Esophagus mucosa (tissue), 1 donor: ENCODE measurements at places on chromosomes 13 and 19. TPM values are rescaled to one million over a fixed set of nuclear protein-coding genes. Genes with fewer than 3 reads are reported as not detected.

The ZNF587 gene
- total RNA-seq = 16.3 TPM

The IZUMO2 gene
- not detected for total RNA-seq

The LSR gene
- 66.6 TPM for total RNA-seq

The CYP2S1 gene
- 10.4 TPM for total RNA-seq

The KIR2DL4 gene
- total RNA-seq = not detected
